WTC11 (cell line): ENCODE measurements at places on chromosomes 3 and 15.

GRCh38 chr3:50584391-50584790, 15.1 kb downstream of the HEMK1 start:
- H3K36me3 ChIP-seq, result no peaks in the 10 kb centered on the region
- no peak overlapping the region for H3K4me3 ChIP-seq
- H3K27me3 ChIP-seq, result peaks cover 3% of the 10 kb centered on the region; the same call in 1 of the 2 replicates
- H3K4me1 ChIP-seq, result no peaks in the 10 kb centered on the region

DNA sequence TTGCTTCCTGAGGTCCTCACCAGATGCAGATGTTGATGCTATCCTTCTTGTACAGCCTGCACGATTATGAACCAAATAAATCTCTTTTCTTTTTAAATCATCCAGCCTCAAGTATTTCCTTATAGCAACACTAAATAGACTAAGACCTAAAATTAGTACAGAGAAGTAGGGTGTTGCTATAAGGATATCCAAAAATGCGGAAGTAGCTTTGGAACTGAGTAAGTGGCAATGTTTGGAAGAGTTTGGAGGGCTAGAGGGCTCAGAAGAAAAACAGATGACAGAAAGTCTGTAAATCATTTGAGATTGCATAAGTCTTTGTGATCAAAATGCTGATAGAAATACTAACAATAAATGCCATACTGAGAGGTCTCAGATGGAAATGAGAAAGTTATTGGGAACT, 894.9 kb downstream of the DIPK2A start:
- no peak overlapping the region for H3K4me3 ChIP-seq
- H3K36me3 ChIP-seq, result peaks cover 3% of the 10 kb centered on the region; the same call in 1 of the 2 replicates
- no peak overlapping the region for H3K27ac ChIP-seq
- no peak for DNase-seq
- peaks cover 16% of the 10 kb centered on the region for H3K4me1 ChIP-seq

GRCh38 chr3:12590096-12590495, 33.2 kb downstream of the MKRN2 start:
- peaks cover 55% of the 10 kb centered on the region for H3K36me3 ChIP-seq
- no peaks in the 10 kb centered on the region for H3K27me3 ChIP-seq
- no peak overlapping the region for H3K4me3 ChIP-seq
- H3K27ac ChIP-seq, result no peak overlapping the region

- peaks cover 5% of the 10 kb centered on the region; the same call in 1 of the 2 replicates for H3K4me1 ChIP-seq
- H3K27me3 ChIP-seq, result no peaks in the 10 kb centered on the region
- no peak overlapping the region for H3K27ac ChIP-seq
- H3K36me3 ChIP-seq, result no peaks in the 10 kb centered on the region
- H3K4me3 ChIP-seq, result no peak overlapping the region
- DNase-seq, result no peak
Observed at GRCh38 chr3:56810577-56811545, 9.1 kb upstream of the ARHGEF3 start.
